ENCODE measurements at places on chromosomes 4 and X. TPM values are rescaled to one million over a fixed set of nuclear protein-coding genes. Genes with fewer than 3 reads are reported as not detected.
A peak's percentile ranks its signal among the peaks of the same experiment; 100 is the strongest.

The SLC25A6 gene
- 337 TPM for total RNA-seq

The NALF2 gene
- total RNA-seq, result 0.26 TPM

- H3K27ac ChIP-seq, result no peak overlapping the region
- no peaks in the 10 kb centered on the region for H3K4me1 ChIP-seq
- DNase-seq, result no peak
- H3K4me3 ChIP-seq, result no peak overlapping the region
These were observed 55.8 kb upstream of the TSPAN7 start for GRCh38 chrX:38505583-38505982.

DNA sequence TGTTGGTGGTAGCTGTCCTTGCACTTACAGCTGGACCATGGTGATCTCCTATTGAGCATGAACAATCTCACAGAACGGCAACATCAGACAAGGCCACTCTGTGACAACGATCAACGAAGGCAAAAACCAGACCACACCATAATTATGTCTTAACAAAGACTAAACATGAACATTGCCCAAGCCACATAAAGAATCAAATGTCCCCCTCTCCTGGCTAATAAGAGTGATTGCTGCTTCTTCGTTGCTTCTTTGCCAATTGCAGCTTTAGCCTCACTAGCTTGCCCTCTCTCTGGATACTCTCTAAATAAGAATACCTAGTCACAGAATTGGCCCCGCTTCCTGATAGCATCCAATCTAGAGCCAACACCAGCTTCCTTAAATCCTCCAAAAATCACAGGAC lies 41.5 kb upstream of the PGRMC1 start:
- no peak overlapping the region for H3K4me3 ChIP-seq
- no peaks in the 10 kb centered on the region for H3K27me3 ChIP-seq
- no peak for DNase-seq

GRCh38 chrX:10199212-10199611 lies 42.4 kb downstream of the CLCN4 start:
- peak; percentile 81 for DNase-seq
- H3K27ac ChIP-seq, result peak overlapping the region; percentile 77
- no peaks in the 10 kb centered on the region for H3K36me3 ChIP-seq
- no peak overlapping the region for H3K4me3 ChIP-seq
- no peaks in the 10 kb centered on the region for H3K27me3 ChIP-seq
- H3K4me1 ChIP-seq, result no peaks in the 10 kb centered on the region

DNA sequence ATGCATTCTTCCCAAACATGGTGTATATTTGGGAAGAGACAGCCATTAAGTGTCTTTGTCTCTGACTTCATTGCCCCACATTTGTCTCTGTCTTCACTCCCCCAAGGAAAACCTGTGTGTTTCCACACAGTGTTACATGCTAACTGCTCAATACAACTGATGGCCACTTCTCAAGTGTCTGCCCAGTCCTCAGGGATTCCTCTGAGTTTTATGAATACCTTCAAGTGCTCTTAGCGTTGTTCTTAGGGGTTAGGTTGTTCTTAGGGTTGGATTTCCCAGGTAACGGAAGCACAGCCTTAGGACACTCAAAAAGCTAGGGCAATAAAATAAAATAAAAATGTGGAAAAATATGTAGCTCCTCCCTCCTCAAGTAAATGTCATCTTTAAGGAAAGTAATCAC lies 64.7 kb upstream of the PLAC8 start:
- no peak overlapping the region for H3K4me3 ChIP-seq
- no peaks in the 10 kb centered on the region for H3K4me1 ChIP-seq
- H3K27me3 ChIP-seq, result no peaks in the 10 kb centered on the region
- H3K36me3 ChIP-seq, result no peaks in the 10 kb centered on the region
- no peak for DNase-seq

Measured in left lung (tissue), 14 donors.